ENCODE measurements at places on chromosomes 16 and 17.

- no peak for DNase-seq
These were observed 5.0 kb downstream of the GLP2R start for GRCh38 chr17:9830711-9831110.

- no peak for DNase-seq
These were observed 804 bp downstream of the CRYM start for GRCh38 chr16:21277045-21277926.

DNA sequence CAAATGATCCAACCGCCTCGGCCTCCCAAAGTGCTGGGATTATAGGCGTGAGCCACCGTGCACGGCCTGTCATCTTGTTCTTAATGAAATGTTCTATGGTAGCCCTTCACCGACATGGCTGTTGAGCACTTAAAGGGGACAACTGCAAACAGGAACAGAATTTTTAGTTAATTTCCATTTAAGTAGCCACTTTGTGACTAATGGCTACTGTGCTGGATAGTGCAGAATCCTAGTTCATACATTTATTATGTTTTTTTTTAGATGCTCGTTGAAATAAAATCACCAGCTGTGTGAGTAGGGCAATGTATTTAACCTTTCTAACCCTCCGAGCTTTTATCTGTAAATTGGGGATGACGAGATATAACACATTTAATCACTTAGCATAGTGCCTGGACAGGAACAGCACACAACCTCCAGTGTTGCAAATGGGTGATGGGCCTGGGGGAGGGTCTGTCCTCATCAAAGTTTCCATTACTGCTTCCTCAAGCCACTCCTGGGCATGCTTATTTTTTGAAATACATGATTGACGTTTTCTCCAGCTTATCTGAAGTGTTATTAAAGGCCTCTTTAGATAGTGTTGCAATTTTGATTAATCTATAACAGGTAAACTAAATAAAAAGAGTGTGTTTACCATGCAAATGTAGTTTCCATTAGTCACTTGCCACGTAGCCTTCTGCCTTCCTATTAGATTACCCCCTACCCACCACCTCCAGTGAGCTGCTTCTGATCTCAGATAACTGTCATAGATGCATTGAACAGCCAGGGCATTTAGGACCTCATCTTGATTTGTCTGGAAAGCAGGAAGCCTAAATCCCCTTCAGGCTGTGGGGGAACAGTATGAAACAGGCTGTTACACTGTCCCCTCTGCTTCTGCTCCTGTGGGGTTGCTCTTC is 42.5 kb upstream of the TANC2 start:
- DNase-seq: no peak

DNA sequence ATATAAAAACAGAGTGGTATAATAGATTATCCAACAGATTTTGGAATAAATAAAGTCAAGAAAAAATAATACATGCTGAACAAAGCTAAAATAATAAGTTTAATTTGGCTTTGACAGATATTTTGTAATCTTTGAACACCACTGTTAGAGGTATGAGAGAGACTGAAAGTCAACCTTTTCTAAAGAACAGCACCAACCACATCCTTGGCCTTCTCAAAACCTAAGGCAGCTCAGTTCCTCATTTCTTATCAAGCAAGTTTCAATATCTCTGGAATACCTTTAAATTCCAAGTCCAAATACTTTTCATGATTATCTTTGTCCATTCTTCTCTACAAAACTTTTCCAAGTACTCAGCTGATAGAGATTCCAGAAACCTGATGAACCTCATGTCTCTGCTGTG is 1603.8 kb downstream of the CDH8 start:
- no peak for DNase-seq

- no peak for DNase-seq
These were observed 231.1 kb upstream of the SALL1 start for GRCh38 chr16:51382211-51382610.

- no peak for DNase-seq
These were observed 23.6 kb upstream of the DNAI2 start for GRCh38 chr17:74250324-74250995.

GRCh38 chr17:29151567-29151966 is 28.6 kb downstream of the MYO18A start:
- DNase-seq: no peak

DNA sequence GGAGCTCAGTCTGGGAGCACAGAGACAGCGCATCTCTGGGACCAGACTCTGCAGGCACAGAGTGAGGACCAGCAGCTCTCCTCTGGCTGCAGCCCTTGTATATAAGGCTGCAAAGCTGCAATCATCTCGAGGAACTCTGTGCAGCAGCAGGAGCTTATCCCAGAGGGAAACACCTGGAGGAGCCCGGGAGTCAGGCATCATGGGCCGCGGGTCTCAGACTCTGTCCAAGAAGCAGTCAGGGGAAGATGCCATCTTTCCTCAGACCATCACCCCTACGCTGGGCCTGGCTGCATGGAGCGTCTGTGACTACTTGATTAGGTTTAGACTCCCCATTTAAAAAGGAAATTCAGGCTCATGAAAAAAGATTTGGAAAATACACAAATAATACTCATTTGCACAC is 122.0 kb downstream of the IRF8 start:
- no peak for DNase-seq

GRCh38 chr17:48121923-48122664 is 14.5 kb downstream of the SNX11 start:
- DNase-seq: no peak

- no peak for DNase-seq
These were observed 94.7 kb upstream of the SIAH1 start for GRCh38 chr16:48479955-48480354.

DNA sequence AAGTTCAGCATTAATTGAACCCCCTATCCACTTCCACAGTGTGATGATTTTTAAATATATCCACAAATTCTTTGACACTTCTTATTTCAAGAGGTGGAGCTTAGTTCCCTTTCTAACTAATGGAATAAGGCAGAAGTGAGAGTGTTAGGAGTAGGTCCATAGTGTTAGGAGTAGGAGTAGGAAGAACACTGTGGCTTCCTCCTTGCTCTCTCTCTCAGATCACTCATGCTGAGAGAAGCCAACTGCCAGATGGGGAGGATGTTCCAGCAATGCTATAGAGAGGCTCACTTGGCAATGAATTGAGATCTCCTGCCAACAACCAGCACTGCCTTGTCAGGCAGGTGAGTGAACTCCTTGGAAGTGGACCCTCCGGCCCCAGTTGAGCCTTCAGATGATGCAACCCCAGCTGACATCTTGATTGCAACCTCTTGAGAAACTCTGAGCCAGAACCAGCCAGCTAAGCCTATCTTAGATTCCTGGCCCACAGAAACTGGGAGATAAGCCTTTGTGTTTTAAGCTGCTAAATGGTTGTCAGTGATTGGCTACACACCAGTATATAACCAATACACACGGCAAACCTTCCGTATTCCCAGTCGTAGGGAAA is 44.3 kb downstream of the SPECC1 start:
- no peak for DNase-seq

DNA sequence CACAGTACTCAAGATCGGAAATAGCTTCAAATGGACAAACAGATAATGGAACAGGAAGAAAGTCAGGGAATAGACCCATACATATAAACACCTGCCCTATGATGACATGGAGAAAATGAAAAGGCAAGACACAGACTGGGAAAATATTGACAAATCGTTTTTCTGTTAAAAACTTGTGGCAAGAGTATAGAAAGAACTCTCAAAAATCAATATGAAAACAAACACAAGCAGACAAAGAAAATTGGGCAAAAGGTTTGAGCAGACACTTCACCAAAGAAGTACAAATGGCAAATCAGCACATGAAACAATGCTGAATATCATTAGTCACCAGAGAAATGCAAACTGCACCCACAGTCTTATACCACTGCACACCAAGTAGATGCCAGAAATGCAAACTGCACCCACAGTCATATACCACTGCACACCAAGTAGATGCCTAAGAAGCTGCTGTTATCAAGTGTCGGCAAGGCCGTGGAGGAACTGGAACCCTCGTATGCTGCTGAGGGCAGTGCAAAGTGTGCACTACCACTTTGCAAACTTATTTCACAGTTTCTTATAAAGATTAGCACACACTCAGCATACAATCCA is 123.5 kb upstream of the CHMP6 start:
- DNase-seq: no peak

DNA sequence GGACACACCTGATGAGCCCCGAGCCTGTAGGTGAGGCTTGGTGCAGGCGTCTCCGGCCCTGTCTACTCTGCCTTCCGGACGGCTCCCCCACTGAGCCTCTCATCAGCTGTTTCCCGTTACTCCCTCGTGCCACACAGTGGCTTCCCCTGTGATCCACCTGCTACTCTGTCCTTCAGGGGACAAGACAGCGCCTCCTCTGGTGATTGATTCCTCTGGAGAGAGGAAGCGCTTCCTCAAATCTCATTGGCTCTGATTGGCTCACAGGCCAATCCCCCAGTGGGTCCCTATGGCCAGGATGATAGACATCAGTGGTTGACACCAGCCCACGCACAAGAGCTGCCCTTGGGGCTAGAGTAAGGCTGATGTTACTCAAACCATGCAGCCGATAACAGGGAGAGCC is 24.0 kb downstream of the RNF213 start:
- DNase-seq: no peak

DNA sequence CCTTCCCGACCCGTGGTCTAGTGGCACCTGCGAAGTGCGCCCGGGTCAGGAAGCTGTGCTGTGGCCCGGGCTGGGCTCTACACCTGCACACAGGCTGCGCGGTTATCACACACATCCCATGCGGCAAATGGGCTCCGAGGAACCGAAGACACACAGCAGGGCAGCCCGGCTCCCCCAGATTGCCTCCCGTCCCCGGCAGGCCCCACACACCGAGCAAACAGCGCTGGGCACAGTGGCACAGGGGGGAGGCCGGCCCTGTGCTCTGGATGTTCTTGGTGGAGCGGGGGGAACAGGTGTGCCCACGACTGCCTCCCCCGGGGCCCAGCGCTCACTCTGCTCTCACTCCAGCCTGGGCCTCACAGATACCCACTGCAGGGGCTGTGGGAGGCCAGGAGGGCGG is 28.9 kb upstream of the PABPN1L start:
- DNase-seq: no peak

GRCh38 chr17:33055171-33055611 is 63.5 kb downstream of the SPACA3 start:
- no peak for DNase-seq

DNA sequence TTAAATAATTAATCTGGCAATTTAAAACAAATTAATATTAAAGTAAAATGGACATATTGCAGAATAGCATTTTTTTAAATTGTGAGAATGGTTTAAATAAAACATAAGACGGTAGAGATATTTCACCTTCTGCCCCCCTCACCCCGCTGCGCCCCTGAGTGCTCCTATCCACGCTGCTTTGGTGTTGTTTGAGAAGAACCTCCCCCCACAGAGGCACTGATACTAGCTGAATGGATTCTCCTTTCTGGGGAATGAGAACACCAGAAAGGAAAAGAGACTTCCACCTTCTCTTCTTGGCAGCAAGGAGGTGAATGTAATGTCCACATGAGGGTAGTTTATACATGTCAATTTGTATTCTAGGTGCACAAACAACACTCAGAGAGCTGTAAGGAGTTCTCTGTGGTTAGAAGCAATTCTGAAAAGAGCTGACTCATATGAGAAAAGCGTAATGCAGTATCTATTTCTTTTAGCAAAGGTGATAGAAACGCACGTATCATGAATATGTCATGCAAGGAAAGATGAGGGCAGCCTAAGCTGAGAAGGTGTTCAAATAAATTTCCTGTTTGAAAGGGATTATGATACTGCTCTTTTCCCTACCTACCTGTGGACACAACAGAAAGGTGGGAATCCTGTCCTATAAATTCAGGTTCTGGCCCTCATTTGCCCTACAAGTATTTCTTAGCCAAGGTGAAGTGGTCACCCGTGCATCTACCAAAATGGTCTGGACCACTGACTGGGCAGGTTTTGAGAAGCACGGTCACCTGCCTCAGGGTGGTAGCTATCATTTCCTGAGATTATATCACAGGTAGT is 126.9 kb downstream of the PARN start:
- no peak for DNase-seq

DNA sequence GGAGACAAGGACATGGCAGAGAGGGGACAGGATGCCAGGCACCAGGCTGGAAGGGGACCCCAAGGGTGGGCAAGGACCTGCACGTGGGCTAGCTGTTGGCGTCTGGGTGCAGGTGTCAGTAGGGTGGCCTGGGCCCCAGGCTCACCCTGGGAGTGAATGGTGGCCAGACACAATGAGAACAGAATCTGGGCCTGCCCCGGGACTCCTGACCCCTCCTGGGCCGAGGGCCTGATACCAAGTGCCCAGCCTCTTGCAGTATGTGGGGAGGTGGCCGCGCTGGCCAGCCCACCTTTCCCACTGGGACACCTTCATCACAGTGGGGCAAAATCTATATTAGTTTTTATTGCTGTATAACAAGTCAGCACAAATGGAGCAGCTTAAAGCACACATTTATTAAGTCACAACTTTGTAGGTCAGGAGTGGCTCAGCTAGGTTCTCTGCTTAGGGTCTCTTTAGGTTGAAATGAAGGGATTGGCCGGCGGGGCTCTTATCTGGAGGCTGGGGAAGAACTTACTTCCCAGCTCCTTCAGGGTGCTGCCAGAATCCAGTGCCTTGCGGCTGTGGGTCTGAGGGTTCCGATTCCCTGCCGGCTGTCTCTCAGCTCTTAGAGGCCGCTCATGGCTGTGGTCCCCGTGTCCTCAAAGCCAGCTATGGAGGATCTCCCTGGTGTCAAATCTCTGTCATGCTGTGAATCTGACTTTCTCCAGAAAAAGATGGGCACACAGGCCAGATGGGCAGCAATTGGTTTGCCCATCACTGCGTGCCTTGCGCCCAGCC is 3.6 kb downstream of the PRSS33 start:
- DNase-seq: no peak

DNA sequence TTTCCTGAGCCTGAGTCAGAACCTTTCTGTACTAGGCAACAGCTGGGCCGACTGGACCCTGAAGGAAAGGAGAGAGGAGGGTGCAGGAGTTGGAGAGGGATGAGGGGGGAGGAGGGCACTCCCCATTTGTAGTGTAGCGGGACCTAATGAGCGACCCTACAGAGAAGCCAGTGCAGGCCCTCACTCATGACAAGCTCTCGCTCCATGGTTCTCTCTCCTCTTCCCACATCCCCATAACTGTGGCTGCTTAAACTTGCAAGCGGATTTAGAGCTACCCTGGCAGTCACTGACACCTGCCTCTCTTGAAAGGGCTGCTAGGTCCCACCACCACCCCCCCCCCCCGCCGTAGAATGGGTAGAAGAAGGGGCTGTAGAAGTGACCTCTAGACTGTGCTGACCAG is 14.5 kb downstream of the NKD1 start:
- DNase-seq: no peak

DNA sequence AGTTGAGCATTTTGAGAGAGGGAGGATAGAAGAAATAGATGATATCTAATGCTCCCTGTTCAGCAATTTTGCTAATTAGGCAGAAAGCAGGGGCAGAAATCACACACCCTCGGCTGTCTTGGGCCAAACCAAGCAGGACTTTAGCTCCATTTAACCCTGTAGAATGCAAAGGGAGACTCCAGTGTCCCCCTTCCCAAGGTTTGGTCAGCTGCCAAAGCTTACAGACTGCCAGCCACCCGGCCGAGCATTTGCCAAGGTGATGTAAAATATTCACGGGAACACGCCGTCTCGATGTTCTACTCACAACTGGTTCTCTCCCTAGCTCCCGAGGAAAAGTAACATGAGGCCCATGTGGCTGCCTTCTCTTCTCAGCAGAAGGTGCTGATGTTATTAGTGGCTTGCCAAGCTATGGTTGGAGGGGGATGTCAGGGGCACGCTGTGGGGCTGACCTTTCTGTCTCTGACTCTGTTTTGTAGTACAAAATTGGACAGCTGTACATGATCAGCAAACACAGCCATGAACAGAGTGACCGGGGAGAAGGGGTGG is 155.3 kb downstream of the PITPNC1 start:
- no peak for DNase-seq

Data from effector memory CD4-positive, alpha-beta T cell (primary cell).